Suppressor macrophage (primary cell): ENCODE measurements at places on chromosomes 6 and 20.
A peak's percentile ranks its signal among the peaks of the same experiment; 100 is the strongest.

- DNase-seq, result no peak
Observed at GRCh38 chr20:3848565-3848964, 1.9 kb downstream of the MAVS start.

DNA sequence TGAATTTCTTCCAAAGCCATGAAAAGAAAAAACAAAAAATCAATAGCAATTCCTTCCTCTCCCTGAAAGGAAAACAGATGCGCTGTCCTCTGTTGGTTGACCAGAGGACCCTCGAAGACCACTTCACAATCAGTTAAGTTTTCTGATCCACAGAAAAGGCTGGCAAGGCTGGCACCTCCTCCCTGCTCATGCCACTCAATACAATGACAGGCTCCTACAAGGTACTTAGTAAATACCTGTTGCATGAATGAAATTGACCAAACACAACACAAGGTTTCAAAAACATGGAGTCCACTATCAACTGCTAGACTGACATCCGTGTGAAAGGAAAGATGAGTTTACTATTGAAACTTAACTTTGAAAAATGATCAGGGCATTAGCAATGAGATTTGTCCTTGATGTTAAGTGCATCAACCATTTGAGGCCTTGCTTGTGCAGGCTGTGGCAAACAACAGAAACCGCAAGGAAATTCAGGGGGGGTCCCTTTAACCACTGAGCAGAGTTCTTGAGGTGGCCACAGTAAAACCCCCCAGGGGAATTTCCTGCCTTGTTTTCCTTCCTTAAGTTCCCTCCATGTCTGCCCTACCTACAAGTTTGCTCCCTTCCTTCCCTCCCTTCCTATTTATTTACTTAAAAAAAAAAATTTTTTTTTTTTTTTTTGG, 27.9 kb upstream of the RTF2 start:
- DNase-seq, result no peak

DNA sequence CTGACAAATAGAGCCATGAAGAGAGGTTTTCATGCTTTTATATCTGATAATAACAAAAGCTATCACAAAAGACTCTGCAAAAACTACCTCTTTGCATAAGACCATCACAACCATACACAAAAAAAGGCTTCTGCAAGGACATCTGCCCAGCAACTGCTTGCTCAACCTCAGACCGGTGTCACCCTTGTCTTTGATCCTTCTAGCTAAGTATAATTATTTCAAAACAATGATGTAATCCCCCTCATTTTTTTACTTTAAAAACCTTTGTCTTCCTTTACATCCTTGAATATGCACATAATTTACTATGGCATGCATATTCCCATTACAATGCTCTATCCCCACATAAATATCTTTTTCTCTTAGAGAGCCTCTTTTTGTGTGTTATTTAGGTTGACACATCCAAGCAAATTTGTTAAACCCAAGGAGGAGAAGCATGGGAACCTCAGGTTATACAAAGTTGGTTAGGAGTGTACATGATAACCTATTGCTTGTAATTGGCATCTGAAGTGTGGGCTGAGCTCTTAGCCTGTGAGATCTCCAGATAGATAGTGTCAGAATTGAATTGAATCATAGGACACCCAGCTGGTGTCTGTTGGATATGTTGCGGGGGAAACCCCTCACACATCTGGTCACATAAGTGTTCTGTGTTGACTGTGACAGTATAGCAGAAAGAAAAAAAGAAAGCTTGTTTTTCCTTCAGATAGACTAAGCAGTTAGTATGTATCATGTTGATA, 20.7 kb upstream of the CGA start:
- no peak for DNase-seq

DNA sequence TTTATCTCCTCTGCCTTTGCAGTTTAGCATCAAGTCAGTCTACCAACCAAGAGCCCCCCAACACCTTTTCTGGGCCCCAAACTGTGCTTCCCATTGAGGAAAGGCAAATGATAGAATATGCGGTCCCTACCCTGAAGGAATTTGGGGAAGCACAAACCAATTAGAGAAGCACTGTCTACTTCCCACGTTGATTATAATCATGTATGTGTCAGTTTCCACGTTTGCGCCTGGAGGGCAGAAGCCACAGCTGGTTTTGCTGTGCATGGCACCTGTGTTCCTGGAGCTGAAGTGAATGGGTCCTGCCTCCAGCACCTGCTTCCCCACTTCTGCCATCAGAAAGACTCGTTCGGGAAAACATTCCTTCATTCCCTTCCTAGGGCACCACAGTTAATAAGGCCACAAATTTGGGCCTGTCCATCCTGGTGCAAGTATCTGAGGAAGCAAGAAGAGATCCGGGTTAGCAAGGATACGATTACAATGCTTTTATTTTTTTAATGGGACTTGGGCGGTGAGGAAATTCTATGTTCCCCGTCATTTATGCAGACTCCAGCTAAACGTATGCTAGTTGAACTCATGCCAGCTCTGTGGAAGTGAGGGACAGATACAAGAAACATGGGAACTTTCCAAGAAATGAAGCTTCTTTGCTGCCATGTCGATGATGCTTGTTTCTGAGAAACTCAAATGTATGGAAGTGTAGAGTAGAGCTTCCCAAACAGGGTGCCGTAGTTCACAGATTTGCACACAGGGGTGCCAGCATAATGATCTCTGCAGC, 333.5 kb downstream of the NRN1 start:
- peak; percentile 49 for DNase-seq

DNA sequence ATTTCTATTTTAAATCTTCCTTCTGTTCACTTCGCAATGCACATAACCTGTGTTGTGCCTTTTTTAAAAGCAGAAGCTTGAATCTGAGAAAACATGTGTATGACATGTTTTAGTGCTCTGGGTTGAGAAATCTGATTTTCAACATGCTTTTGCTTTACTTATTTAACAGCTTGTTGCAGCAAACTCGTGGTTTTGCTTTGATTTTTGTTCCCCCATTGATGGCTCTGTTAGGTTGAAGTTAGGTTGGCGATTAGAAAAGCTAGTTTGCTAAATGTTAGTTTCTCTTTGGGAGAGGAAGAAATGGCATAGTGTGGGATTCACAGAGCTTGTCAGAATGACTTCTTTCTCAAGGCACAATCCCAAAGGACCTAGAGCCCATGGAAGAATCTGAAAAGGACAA, 170.8 kb downstream of the TMEM242 start:
- no peak for DNase-seq

- DNase-seq, result no peak
Observed at GRCh38 chr6:126888727-126889725, 229.4 kb upstream of the RSPO3 start.
